Mesenchymal stem cell (in vitro differentiated cells and primary cell): ENCODE measurements at places on chromosomes 6 and 20.

DNA sequence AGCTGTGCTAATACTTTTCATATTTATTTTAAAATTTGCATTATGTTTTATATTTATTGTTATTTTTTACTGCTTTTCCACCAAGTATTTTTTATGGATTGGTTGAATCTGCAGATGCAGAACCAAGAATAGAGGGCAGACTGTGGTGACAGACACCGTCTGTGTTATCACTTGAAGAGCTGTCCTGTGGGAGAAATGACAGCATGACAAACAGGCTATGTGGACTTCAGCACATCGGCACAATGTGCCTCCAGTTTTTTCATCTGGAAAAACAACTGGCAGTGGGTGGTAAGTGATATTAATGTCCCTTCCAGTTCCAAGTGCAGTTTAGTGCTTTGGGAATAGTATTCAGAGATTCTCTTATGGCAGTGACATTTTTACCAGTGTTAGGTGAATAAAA lies 492.9 kb downstream of the PRKN start:
- H3K36me3 ChIP-seq, result no peaks in the 10 kb centered on the region
- no peak overlapping the region for H3K27ac ChIP-seq
- no peaks in the 10 kb centered on the region for H3K27me3 ChIP-seq
- no peak overlapping the region for H3K4me3 ChIP-seq

DNA sequence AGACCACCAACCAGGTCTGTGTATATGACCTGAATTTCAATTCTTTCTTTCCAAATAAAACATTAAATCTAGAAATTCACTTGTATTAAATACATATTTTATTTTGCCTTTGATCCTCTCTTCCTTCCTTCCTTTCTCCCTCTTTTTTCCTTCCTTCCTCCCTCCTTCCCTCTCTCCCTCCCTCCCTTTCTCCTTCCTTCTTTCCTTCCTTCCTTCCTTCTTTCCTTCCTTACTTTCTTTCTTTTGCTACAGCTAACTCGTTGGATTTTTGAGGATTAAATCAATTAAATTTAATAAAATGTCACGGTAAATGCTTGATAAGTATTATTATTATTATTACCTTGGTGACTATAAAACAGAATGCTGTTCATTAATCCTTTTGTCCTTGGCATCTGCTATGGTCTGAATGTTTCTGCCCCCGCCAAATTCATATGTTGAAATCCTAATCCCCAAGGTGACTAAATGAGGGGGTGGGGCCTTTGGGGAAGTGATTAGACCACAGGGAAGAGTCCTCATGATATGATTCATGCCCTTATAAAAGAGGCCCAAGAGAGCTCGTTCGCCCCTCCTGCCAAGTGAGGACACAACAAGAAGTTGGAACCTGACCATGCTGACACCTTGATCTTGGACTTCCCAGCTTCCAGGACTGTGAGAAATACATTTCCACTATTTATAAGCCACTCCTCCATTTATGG lies 67.6 kb upstream of the BTBD3 start:
- H3K27ac ChIP-seq, result no peak overlapping the region
- no peaks in the 10 kb centered on the region for H3K36me3 ChIP-seq
- peak overlapping the region; percentile 27 for H3K4me3 ChIP-seq
- H3K27me3 ChIP-seq, result no peaks in the 10 kb centered on the region

GRCh38 chr20:47688385-47689381 lies 96.6 kb downstream of the SULF2 start:
- H3K4me3 ChIP-seq, result no peak overlapping the region
- H3K36me3 ChIP-seq, result no peaks in the 10 kb centered on the region
- peaks cover 20% of the 10 kb centered on the region for H3K4me1 ChIP-seq
- H3K27ac ChIP-seq, result no peak overlapping the region
- no peak for DNase-seq

GRCh38 chr6:39917329-39917728 lies 16.9 kb downstream of the MOCS1 start:
- H3K4me1 ChIP-seq, result peaks cover 3% of the 10 kb centered on the region
- no peaks in the 10 kb centered on the region for H3K27me3 ChIP-seq
- no peak overlapping the region for H3K27ac ChIP-seq
- no peak overlapping the region for H3K4me3 ChIP-seq

- H3K4me3 ChIP-seq, result no peak overlapping the region
- no peak overlapping the region for H3K27ac ChIP-seq
- no peaks in the 10 kb centered on the region for H3K27me3 ChIP-seq
- no peaks in the 10 kb centered on the region for H3K36me3 ChIP-seq
- no peak for DNase-seq
- H3K4me1 ChIP-seq, result no peaks in the 10 kb centered on the region
Measured at GRCh38 chr6:63368347-63368746, 48.6 kb upstream of the LGSN start.

DNA sequence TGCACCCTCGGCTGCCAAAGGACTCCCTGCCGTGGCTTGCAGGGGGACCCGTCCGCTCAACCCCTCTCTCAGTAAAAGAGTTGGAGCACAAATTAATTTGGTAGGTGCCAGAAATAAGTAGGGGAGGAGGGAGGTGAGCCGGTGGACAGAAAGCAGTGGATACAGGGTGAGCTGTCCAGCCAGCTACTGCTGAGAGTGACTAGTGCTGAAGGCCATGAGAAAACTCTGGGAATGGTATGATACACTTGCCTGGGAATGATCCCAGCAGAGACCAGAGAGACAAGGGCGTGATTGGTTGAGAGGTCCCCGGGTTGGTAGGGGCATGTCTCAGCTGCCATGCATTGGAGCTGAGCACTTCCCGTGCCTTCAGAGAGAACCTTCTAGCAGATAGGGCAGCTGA lies 15.7 kb downstream of the FOXQ1 start:
- no peak overlapping the region for H3K27ac ChIP-seq
- peaks cover 23% of the 10 kb centered on the region for H3K27me3 ChIP-seq
- H3K4me1 ChIP-seq, result no peaks in the 10 kb centered on the region
- no peaks in the 10 kb centered on the region for H3K36me3 ChIP-seq
- H3K4me3 ChIP-seq, result no peak overlapping the region
- DNase-seq, result no peak

DNA sequence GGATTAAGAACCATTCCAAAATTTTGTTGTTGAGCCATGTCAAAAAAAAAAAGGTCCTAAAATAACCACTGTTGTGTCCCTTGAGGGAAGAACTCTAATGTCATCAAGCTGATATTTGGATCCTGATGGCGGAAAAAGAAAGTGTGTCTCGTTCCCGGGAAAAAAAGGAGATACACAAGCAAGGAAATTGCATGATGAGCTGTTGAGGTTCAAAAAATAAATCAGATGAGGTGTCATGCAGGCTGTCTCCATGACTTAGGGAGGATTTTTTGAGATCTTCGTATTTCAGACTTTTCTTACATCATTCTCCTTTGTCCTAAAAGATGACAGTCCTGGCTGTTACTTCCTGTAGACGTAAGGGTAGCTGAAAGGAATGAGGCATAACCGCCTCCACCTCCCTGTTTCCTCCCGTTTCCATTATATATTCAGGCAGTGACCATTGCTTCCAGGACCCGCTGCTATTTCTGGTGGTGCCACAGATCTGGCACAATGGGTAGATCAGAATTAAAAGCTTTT lies 117.3 kb upstream of the TNFAIP3 start:
- no peaks in the 10 kb centered on the region for H3K4me1 ChIP-seq
- no peak overlapping the region for H3K4me3 ChIP-seq
- no peak for DNase-seq
- H3K27ac ChIP-seq, result no peak overlapping the region
- H3K36me3 ChIP-seq, result no peaks in the 10 kb centered on the region

GRCh38 chr6:16947375-16948015 lies 154.4 kb upstream of the STMND1 start:
- peaks cover 4% of the 10 kb centered on the region for H3K27me3 ChIP-seq
- peak; percentile 78 for DNase-seq
- H3K27ac ChIP-seq, result no peak overlapping the region
- H3K36me3 ChIP-seq, result no peaks in the 10 kb centered on the region

DNA sequence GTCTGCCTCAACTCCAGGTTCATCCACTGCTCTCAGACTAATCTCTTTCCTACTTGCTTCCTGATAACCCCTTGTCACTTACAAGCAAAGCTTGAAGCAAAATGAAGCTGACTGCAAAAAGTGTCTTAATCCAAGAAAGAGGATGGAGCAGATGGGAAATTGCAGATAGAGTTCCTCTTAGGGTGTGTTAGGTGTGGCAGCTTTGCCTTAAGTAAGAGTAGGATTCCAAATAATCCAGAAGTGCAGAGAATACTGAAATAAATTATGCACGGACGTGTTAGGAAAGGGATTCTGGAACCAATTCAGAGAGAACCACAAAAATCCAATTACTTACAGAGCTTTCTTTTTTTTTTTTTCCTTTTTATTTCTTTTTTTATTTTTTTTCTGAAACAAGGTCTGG lies 6.1 kb upstream of the RPL7L1 start:
- peaks cover 2% of the 10 kb centered on the region for H3K4me1 ChIP-seq
- peaks cover 3% of the 10 kb centered on the region for H3K36me3 ChIP-seq
- DNase-seq, result no peak
- no peak overlapping the region for H3K27ac ChIP-seq

- DNase-seq, result no peak
- no peak overlapping the region for H3K27ac ChIP-seq
- no peaks in the 10 kb centered on the region for H3K36me3 ChIP-seq
- H3K4me3 ChIP-seq, result no peak overlapping the region
Measured at GRCh38 chr6:166346449-166346848, 4.1 kb upstream of the SFT2D1 start.

- peaks cover 12% of the 10 kb centered on the region for H3K4me1 ChIP-seq
- H3K27me3 ChIP-seq, result no peaks in the 10 kb centered on the region
- peak; percentile 48 for DNase-seq
- H3K4me3 ChIP-seq, result peak overlapping the region; percentile 58
- H3K27ac ChIP-seq, result no peak overlapping the region
Measured at GRCh38 chr20:17786221-17786718, 86.5 kb downstream of the BANF2 start.

GRCh38 chr6:90274451-90275030 lies 22.1 kb downstream of the BACH2 start:
- no peaks in the 10 kb centered on the region for H3K4me1 ChIP-seq
- no peaks in the 10 kb centered on the region for H3K27me3 ChIP-seq
- no peak overlapping the region for H3K27ac ChIP-seq
- no peaks in the 10 kb centered on the region for H3K36me3 ChIP-seq
- DNase-seq, result no peak
- no peak overlapping the region for H3K4me3 ChIP-seq

DNA sequence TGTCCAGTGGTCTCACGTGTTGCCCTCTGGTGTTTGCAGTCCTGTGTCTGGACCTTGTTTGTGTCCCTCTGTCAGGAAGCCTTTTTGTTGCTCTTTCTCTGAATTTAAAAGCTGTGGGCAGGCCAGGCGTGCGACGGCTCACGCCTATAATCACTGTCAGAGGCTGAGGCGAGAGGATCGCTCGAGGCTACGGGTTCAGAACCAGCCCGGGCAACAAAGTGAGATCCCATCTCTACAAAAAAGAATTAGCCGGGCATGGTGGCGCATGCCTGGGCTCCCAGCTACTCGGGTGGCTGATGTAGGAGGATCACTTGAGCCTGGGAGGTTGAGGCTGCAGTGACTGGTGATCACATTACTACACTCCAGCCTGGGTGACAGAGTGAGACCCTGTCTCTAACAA lies 28.5 kb downstream of the OSBPL2 start:
- H3K36me3 ChIP-seq, result peaks cover 75% of the 10 kb centered on the region
- no peaks in the 10 kb centered on the region for H3K27me3 ChIP-seq
- H3K4me1 ChIP-seq, result no peaks in the 10 kb centered on the region
- no peak overlapping the region for H3K4me3 ChIP-seq
- no peak overlapping the region for H3K27ac ChIP-seq

GRCh38 chr6:47653706-47654105 lies 44.7 kb upstream of the ADGRF4 start:
- no peak for DNase-seq
- H3K4me1 ChIP-seq, result peaks cover 7% of the 10 kb centered on the region
- no peak overlapping the region for H3K27ac ChIP-seq
- no peak overlapping the region for H3K4me3 ChIP-seq
- H3K27me3 ChIP-seq, result no peaks in the 10 kb centered on the region

GRCh38 chr6:116111552-116112528 lies 11.2 kb downstream of the NT5DC1 start:
- H3K27me3 ChIP-seq, result no peaks in the 10 kb centered on the region
- peak; percentile 52 for DNase-seq
- H3K27ac ChIP-seq, result no peak overlapping the region
- H3K36me3 ChIP-seq, result peaks cover 15% of the 10 kb centered on the region
- H3K4me1 ChIP-seq, result peaks cover 4% of the 10 kb centered on the region
- H3K4me3 ChIP-seq, result no peak overlapping the region

GRCh38 chr6:53230775-53231467 lies 82.3 kb upstream of the GCM1 start:
- H3K27me3 ChIP-seq, result no peaks in the 10 kb centered on the region
- no peak overlapping the region for H3K27ac ChIP-seq
- H3K4me3 ChIP-seq, result no peak overlapping the region
- H3K4me1 ChIP-seq, result peaks cover 8% of the 10 kb centered on the region
- DNase-seq, result no peak

- H3K4me3 ChIP-seq, result no peak overlapping the region
- H3K27me3 ChIP-seq, result no peaks in the 10 kb centered on the region
- H3K27ac ChIP-seq, result no peak overlapping the region
- H3K4me1 ChIP-seq, result no peaks in the 10 kb centered on the region
Measured at GRCh38 chr6:80211286-80211685, 104.8 kb downstream of the BCKDHB start.

DNA sequence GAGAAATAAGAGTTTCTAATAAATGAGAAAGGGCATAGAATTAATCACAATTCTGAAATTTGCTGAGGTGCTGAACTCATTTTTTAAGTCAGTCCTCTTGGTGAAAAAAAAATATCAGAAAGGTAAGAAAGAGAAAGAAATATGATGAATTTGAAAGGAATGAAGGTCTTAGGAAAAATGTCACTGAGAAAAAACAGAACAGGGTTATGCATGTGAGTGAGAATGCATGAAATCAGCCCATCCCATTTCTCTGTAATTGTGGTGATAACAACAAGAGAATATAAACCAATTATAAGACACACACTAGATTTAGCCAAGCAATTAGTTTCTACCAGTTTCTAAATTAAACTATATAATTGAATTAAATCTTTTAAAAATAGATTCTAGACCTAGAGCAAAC lies 138.9 kb downstream of the TBX18 start:
- H3K4me1 ChIP-seq, result peaks cover 3% of the 10 kb centered on the region
- H3K36me3 ChIP-seq, result no peaks in the 10 kb centered on the region
- no peak overlapping the region for H3K27ac ChIP-seq
- no peak overlapping the region for H3K4me3 ChIP-seq
- no peaks in the 10 kb centered on the region for H3K27me3 ChIP-seq

GRCh38 chr6:23642849-23643248 lies 483.2 kb upstream of the NRSN1 start:
- no peak overlapping the region for H3K27ac ChIP-seq
- no peaks in the 10 kb centered on the region for H3K27me3 ChIP-seq
- DNase-seq, result no peak
- no peaks in the 10 kb centered on the region for H3K36me3 ChIP-seq

DNA sequence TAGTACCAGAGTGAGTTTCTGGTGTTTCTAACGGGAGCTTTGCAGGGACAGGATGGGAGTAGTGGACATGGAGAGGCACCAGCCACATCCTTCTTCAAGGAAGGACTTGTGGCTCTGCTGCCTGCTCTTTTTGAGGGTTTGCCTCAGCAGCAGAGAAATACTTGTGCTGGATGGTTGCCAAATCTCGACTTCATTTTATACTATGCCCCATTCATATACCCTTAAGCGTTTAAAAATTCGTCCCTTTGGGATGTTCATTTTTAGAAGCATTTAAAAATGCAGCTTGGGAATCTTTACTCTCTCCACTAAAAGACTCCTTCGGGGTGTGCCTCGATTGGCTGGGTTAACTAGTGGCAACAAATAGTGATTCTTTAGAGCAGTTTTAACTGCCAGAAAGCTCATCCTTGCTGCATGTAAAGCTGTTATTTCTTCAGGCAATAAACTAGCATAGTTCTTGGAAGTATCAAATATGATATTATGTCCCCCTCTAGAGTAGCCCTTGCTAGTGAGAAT lies 126.5 kb upstream of the B3GAT2 start:
- H3K27me3 ChIP-seq, result no peaks in the 10 kb centered on the region
- H3K27ac ChIP-seq, result no peak overlapping the region
- no peak for DNase-seq
- no peak overlapping the region for H3K4me3 ChIP-seq
- H3K4me1 ChIP-seq, result peaks cover 4% of the 10 kb centered on the region
- no peaks in the 10 kb centered on the region for H3K36me3 ChIP-seq
